ENCODE measurements at places on chromosomes 7 and 10. TPM values are rescaled to one million over a fixed set of nuclear protein-coding genes. Genes with fewer than 3 reads are reported as not detected.

- H3K4me3 ChIP-seq, result peak overlapping the region; percentile 36
- H3K27ac ChIP-seq, result no peak overlapping the region
- no peaks in the 10 kb centered on the region for H3K36me3 ChIP-seq
- H3K4me1 ChIP-seq, result no peaks in the 10 kb centered on the region
- no peaks in the 10 kb centered on the region for H3K27me3 ChIP-seq
Observed at GRCh38 chr10:68334672-68335467, 2.1 kb upstream of the PBLD start.

GRCh38 chr7:138328215-138328614 lies 131.8 kb upstream of the TRIM24 start:
- no peak overlapping the region for H3K4me3 ChIP-seq
- no peak overlapping the region for H3K27ac ChIP-seq
- H3K36me3 ChIP-seq, result no peaks in the 10 kb centered on the region
- H3K4me1 ChIP-seq, result no peaks in the 10 kb centered on the region
- DNase-seq, result no peak

Gene GPR37
- 0.99 TPM for total RNA-seq

Gene FAM25G
- not detected for total RNA-seq

Gene FAM131B
- total RNA-seq, result 3.8 TPM
